ENCODE measurements at places on chromosomes 3 and 15.
A peak's percentile ranks its signal among the peaks of the same experiment; 100 is the strongest.

- no peak for DNase-seq
Measured at GRCh38 chr3:136644212-136644611, 108.0 kb downstream of the STAG1 start.

DNA sequence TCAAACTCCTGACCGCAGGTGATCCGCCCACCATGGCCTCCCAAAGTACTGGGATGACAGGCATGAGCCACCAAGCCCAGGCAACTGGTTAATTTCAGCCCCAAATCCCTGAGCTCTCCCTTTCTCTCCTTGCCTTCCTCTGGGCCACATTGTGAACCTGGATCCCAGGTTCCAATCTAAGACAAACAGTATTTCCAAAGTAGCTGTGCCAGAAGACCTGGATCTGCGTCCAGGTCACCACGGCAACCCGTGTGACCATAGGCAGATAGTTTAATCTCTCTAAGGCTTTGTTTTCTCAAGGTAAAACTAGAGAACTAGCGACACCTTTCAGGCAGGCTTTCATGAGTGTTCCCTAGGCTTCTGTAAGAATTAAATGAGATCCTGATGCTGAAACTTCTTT is 5.9 kb upstream of the RBPMS2 start:
- no peak for DNase-seq

- DNase-seq = no peak
Measured at GRCh38 chr15:69747193-69747592, 294.6 kb downstream of the RPLP1 start.

- no peak for DNase-seq
Measured at GRCh38 chr3:178289544-178290160, 246.6 kb upstream of the KCNMB2 start.

DNA sequence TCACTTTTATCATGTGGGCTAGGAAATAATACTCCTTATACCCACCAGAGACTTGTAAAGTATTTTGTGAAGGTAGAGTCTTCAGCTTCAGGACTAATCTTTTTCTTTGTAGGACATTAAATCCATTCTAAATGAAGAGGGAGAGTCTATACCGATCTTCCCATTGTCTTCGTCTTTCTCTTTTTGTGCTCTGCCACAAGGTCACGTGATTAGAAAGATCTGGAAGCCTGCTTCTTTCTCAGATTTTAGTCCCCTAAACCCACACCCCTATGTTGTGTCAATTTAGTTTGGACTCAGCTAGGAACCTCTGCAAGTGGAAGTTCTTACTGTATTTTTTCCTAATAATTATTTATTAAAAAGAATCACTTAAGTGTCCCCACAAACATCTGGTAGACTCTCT is 507.3 kb downstream of the PYDC2 start:
- no peak for DNase-seq

DNA sequence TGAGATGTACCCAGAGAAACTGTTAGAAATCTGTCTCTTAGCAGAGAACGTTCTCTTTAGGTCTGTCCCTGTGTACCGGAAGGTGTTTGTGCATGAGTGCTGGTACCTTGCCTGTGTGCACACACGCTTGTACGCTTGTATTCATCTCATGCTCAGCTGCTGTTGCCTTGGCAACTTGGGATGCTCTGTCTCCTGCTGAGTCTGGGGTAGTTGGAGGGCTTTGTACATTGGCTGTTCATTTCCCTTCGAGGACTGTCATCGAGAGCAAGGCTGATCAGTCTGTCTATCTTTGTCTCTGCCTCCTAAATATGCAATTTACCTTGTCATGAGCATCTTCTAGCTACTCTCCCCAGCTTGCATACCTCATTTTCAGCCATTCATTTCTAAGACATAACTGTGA is 147.2 kb downstream of the SLCO3A1 start:
- no peak for DNase-seq

GRCh38 chr15:68608206-68608843 is 29.5 kb downstream of the CORO2B start:
- no peak for DNase-seq

GRCh38 chr3:29577250-29577649 is 296.4 kb downstream of the RBMS3 start:
- DNase-seq = no peak

GRCh38 chr3:72092778-72093177 is 307.8 kb upstream of the PROK2 start:
- peak; percentile 46 for DNase-seq

- DNase-seq = peak; percentile 35
Measured at GRCh38 chr3:11199902-11200845, 45.9 kb downstream of the HRH1 start.

DNA sequence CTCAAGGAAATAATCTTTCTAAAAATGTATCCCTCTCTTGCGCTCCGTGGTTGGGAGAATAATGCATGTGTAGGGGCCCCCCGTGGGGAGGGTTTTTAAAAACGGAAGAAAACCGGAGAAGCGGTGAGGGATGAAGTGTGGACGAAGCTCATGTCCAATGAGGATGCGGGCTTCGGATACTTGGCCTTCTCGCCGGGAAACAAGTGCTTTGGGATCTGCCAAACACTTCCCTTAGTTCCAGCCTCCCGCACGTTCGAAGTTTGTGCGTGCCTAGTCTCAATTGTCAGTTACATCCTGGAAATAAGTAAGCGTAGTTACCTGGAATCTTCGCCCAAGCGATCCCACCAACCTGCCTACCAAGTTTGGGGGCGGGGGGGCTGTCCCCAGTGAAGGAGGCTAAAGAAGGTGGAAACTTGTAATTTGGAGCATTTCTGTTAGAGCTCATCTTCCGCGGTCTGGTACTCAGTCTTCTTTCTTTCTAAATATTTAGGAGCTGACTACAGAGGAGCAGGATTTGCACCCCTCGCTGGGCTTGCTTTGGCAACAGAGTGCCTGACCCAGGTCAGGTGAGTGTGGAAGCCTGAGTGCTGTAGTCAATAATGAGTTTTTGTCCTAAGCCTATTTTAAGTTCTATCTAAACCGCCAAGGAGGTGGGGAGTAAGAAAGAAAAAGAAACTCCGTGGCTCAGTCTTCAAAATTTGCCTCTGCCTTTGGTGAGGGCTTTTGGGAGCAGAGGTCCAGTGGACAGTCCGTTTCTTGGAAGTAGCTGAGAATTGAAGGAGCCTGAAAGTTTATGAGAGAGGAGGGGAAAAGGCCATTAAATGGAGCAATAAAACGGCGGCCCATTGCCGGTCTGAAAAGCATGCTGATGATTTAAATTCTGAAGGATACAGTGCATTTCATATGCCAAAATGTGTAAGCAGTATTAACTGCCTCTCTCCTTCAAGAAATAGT is 1.1 kb downstream of the ITPR1 start:
- DNase-seq = no peak

DNA sequence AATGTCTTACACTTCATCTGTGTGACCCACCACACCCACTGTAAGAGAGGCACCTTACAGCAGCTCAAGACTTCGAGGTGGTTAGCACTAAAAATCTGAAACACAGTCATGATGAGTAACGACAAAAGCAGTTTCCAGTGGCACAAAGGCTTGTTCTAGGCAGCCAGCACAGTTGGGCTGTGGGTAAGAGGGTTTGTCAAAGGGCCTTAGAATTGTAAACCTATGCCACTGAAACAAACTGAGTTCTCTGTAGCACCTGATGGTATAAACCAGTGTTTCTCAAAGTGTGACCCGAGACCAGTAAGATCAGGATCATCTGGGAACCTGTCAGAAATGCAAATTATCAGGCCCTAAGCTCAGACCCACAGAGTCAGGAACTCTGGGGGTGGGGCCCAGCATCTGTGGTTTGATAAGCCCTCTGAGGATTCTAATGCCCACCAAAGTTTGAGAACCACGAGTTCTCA is 36.5 kb downstream of the DAPK2 start:
- DNase-seq = no peak

GRCh38 chr3:31732548-31732947 is 199.8 kb downstream of the STT3B start:
- no peak for DNase-seq

GRCh38 chr3:133860519-133860918 is 35.2 kb downstream of the RAB6B start:
- DNase-seq = no peak

DNA sequence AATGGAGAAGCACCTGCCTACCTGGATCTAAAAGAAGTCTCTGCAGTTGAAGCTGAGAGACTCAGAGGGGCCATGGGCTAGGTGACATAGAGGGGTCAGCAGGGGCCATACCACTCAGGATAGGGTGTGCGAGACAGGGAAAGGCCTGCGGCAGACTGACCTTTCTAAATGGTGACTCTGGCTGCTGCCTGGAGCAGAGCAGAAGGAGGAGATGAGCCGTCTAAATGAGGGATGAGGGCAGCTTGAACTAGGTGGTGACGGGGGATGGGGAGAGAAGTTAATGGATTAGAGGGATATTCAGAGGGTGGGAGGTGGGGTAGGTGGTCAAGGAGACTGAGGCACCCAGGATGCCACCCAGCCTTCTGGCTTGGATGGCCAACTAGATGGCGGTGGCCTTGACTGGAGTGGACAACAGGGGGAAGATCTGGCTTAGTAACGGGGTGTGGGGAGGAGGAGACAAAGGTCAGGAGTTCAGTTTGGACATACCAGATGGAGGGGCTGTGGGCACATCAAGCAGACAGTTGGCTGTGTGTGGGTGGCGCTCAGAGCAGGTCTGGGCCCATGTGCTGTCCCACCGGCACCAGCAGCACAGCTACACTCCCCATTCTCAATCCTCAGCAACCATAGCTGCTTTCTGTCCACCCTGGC is 3.2 kb upstream of the ITIH1 start:
- no peak for DNase-seq

DNA sequence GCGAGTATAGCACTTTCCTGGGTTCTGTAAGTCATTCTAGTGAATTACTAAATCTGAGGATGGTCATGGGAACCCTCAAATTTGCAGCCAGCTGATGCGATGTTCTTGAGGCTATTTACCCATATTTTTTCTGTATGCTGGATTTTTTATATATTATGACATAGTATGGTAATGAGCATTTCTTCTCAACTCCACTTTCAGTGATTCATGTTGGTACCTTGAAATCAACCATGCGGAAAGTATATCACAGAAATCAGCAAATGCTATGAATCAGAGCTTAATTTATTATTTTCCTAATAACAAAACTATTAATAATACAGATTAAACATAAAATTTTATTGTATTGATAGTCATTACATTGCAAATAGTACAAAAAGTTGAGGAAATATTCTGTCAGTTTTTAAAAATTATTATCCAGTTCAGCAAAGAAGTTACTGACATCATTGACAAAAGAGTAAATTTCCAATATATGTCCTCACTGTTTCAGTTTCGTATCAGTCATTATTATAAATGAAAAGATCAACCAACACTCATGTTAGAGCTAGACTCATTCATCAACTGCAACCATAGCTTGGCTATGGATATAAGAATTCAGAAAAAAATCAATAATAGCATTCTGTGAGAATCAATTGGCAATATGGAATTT is 164.3 kb upstream of the SETMAR start:
- no peak for DNase-seq

- no peak for DNase-seq
Measured at GRCh38 chr3:10555263-10555662, 49.9 kb upstream of the ATP2B2 start.

GRCh38 chr3:23713641-23714040 is 92.1 kb upstream of the UBE2E1 start:
- no peak for DNase-seq

DNA sequence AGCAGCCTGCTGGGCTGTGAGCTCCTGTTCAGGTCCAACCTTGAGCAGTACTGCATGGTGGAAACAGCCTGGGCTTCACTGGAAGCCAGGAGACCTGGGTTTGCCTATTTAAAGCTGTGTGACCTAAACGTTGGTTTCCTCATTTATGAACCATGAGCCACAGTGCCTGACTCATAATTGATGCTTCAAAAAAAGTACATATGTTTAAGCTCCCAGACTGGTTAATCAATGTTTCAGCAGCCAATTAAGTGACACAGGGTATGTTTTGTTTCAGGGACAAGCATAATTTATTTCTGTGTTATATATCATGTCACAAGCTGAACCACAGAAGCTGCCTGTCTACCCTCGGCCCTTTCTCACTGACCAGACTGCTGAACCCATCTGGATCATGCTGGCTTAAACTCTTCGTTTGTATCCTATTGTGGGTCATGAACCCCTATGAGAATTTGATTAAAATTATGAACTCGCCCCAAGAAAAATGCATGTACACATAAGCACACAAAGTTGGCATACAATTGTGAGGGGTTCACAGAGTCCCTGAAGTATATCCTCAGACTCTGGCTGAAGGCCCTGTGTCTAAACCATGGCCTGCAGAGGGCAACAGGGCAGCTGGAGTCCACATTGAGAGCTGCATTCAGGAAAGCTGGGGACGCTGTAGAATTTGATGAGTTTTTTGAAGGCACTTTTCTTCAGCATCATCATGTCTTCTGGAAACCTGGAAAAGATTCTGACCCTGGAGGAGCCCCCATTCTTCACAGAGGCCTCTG is 23.7 kb downstream of the HDC start:
- DNase-seq = no peak

DNA sequence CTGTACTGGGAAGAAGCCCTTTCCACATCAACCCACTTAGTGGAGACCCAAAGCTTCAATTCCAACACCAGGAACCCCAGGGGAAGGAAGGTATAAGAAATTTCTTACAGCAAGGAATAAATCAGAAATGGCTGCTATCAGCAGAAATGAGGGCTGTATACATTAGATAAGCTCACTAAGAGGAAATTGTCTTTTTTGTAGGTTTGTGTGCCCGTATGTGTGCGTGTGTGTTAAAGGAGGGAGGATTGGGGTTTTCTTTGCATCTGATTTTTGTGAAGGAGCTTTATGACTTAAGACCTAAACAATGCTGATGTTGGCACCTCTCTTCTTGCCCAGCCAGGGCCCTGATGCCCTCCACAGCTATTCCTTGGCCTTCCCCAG is 18.6 kb downstream of the ARRDC4 start:
- DNase-seq = no peak

DNA sequence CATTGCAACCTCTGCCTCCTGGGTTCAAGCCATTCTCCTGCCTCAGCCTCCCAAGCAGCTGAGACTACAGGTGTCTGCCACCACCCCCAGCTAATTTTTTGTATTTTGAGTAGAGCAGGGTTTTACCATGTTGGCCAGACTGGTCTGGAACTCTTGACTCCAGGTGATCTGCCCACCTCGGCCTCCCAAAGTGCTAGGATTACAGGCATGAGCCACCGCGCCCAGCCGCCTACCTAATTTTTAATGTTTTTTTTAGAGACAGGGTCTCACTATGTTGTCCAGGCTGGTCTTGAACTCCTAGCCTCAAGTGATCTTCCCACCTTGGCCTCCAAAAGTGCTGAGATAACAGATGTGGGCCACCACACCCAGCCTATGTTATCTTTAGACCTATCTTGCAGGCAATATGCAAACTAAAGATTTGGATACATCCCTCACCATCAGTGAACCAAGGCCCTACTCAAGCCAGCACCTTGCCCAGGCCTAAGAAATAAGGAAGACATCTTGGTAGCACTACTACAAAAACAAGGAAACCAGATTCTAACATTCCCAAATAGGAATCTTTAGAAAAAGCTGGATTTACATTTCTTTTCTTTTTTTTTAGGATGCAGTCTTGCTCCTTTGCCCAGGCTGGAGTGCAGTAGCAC is 6.3 kb upstream of the GMPPB start:
- DNase-seq = no peak

GRCh38 chr3:165852191-165852590 is 15.0 kb upstream of the BCHE start:
- no peak for DNase-seq

GRCh38 chr3:143122608-143123352 is 3.2 kb downstream of the CHST2 start:
- no peak for DNase-seq

GRCh38 chr3:171236265-171237008 is 209.9 kb upstream of the SLC2A2 start:
- DNase-seq = no peak
